Activated T-cell treated with anti-CD3 and anti-CD28 coated beads for 24 hours (primary cell): ENCODE measurements at places on chromosomes 1 and 21.

DNA sequence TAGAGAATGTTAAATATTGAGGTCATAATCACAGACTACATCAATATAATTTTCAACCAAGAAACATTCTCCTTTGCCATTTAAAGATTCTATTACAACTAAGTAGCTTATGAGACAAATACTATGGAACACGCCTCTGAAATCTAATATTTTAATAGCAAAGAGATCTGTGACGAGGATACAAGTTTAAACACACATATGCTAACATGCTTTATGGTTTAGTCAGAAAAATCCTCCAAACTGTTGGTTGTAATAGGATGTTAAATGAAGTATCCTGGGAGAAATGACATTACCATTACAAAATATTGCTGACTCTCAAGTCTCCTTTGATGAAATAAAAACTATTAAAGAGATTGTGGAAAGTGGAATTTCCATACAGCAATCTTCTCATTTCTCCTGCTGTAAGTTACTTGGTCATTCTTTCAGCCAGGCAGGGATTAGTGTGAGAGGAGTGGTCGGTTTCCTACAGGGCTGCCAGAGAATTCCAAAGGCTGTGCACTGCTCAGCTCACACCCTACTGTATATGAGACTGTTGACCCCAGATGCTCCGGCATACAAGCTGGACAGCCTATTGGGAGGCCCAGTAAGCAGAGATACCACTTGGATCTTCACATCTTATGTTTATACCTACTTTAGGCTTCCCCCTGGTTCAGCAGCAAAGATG lies 26.6 kb downstream of the SCYL3 start:
- DNase-seq = no peak

GRCh38 chr1:23889074-23889473 lies 21.0 kb upstream of the FUCA1 start:
- DNase-seq = no peak

GRCh38 chr1:174000371-174000770 lies 21.8 kb downstream of the RC3H1 start:
- no peak for DNase-seq

DNA sequence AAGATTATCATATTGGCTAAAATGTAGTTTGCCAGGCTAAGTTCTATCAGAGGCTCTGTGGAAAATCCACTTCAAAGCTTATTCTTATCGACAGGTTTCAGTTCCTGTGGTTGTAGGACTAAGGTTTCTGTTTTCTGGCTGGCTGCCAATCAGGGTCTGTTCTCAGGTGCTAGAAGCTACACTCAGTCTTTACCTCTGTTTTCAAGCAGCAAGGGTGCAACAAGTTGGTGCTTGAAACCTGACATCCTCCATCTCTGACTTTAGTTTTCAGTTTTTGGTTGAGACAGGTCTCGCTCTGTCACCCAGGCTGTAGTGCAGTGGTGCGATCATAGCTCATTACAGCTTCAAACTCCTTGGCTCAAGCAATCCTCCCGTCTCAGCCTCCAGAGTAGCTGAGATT lies 15.3 kb upstream of the TMCO2 start:
- DNase-seq = peak; percentile 44

- peak; percentile 44 for DNase-seq
Observed at GRCh38 chr1:67166196-67166595, at the start of gene IL23R. Gene IL23R, plus strand, starts transcription at chr1:67166454. Its CDS starts 1,667 bp downstream, at chr1:67168121.

GRCh38 chr1:199682081-199682480 lies 345.4 kb upstream of the NR5A2 start:
- no peak for DNase-seq

GRCh38 chr1:162667381-162668080 lies 35.3 kb downstream of the DDR2 start:
- no peak for DNase-seq

GRCh38 chr1:243459059-243459458 lies 203.2 kb downstream of the SDCCAG8 start:
- DNase-seq = no peak

- DNase-seq = no peak
Observed at GRCh38 chr21:35520302-35520701, 471.2 kb upstream of the RUNX1 start.

DNA sequence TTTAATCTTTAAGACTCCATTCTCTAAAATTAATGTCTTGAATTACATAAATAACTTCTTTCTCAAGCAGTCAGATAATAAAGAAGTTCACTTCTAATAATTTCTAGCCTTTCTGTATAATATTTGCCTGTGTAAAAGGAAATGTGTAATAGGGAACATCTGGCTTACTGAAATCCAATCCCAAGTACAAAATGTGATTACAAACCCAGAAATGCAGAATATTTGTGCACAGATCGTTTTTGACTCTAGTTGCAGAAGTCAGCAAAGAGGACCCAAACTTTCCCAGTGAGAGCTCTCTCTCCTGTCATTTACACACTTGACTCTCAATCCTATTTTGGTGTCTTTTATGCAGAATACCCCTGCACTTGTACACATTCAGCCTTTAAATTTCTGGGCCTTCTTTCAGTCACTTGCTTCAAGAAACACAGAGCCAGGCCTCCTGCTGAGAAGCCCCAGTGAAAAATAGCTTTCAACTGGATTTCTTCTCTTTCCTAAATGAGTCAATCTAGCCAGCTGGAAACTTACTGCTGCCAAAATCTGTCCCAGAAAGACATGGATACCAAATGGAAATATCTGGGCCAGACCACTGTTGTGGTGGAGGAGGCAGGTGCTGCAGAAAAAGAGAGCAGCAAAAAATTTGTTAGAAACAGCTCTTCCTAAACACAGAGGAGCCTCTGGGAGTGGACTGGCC lies 68.5 kb upstream of the ADAM30 start:
- no peak for DNase-seq

DNA sequence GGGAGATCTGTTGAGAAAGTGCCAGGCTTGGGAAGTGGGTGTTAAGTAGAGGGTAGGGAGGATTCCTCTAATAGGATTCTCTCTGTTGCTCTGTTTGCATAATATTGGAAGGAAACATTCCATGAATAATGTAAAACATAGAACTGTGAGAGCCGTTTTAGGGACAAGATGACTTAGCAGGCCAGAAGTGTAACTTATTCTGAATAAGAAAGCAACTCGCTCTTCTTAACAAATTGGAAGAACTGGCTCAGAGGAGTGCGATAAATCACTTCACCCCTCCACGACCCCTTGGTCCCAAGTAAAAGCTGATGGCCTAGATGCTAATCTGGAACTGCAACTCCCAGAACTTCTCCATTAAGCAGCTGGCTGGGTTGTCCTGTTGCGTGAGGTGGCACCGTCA lies 19.1 kb downstream of the SIM2 start:
- DNase-seq = no peak

- no peak for DNase-seq
Observed at GRCh38 chr1:216045400-216045799, 377.8 kb downstream of the USH2A start.

DNA sequence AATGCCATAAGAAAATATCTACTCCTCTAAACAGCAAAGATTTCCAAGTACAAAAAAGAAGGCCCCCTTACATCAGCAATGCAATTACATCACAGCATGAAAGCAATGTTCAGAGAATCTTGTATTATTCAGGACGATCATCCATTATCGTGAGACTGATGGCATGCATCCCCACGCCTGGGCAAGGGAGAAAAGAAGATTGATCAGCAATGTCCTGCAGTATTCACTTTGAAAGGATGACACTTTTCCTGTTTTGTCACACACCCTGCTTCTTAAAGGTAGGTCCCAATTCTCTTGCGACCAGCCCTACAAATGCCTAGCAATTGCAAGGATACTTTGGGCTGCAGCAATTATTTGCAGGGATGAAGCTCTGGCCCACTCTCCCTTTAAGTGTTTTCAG lies 108.7 kb downstream of the TOMM20 start:
- DNase-seq = no peak

- DNase-seq = no peak
Observed at GRCh38 chr1:44300852-44301251, 54.2 kb downstream of the ERI3 start.

- peak; percentile 47 for DNase-seq
Observed at GRCh38 chr1:212699625-212700222, at the start of gene BATF3. Gene BATF3, minus strand, starts transcription at chr1:212699840. Its CDS starts 78 bp downstream, at chr1:212699762.

DNA sequence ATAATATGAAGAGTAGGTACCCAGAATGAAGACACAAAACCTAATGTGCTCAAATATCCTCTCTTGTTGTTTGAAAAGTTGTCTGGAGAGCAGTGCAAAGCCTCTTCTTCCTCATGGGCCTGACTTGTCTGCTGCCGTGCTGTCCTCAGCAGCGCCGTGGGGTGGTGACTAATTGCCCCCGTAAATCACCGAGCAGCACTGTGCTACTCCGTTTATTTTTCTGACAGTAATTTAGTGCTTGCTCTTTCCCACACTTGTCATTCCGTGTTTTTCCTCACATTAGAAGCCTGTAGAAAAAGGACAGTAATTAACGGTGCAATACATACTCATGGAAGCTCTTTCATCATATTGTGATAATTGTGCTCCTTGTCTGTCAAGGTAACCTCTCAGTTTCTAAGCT lies 114.8 kb upstream of the BARHL2 start:
- no peak for DNase-seq

DNA sequence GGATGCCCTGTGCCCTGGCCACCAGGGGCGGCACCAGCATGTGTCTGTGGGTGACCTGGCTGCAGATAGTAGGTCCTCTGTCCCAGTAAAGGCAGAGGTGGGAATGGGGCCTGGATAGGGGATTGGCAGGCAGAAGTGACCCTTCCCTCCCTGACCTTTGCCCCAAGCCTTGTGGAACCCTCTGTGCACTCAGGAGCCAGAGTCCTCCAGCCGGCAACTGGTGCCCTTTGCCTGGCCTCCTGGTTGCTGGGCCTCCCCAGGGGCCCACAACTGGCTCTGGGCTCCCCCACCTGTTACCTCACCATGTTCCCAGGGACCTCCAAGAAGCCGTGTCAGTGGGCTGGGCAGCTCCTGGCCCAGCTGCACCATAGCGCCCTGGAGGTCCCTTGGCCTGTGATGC lies 10.0 kb downstream of the PLCH2 start:
- no peak for DNase-seq

- DNase-seq = no peak
Observed at GRCh38 chr1:35431173-35431599, 126.0 kb downstream of the KIAA0319L start.

DNA sequence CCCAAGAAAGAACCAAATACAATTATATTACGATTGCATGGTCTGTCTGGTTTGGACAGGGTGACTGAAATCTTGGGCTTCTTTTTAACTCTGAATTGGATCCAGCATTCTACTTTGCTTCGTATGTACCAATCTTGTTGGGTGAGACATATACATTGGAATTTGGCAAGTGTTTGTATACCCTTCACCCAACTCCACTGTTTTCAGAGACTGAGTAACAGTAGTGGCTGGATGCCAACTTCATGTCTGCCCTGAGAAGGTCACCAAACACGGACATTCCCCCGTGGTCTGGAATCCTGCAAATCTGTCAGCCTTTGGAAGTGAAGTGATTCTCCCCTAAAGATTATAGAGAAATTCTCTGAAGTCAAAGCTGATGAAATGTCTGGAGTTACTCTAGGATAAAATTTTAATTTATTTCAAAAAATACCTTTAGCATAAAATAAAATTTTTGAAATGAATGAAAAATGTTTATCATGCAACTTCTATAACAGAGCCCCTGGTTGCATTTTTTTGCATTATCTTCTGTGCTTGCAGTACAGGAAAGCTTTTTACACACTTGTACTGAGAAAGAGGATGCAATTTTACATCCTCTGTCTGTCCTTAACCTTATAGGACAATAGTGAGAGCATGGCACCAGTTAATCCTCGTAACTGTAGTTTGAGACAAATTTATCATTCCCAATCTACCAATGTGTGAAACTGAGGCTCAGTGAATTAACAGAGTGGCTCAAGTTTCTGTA lies 201.8 kb downstream of the DISC1 start:
- DNase-seq = no peak

DNA sequence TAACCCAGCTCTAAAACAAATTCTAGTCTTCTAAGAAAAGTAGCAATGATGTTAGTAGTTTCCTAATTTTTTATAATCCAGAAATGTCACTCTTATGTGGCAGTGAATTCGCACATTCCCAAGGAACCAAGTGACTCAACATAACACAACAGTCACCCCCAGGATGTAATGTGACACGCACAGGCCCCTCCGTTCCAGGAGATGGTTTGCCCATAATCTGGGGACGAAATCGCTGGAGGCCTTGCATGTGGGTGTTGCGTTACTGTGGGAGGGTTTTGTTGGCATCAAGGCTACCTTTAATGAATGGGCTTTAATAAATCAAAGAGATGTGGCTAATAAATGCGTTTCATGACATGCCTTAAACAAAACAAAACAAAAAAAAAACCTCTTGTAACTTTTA lies 50.9 kb downstream of the EVA1C start:
- DNase-seq = no peak

- DNase-seq = no peak
Observed at GRCh38 chr1:92820551-92820950, 11.3 kb upstream of the RPL5 start.

DNA sequence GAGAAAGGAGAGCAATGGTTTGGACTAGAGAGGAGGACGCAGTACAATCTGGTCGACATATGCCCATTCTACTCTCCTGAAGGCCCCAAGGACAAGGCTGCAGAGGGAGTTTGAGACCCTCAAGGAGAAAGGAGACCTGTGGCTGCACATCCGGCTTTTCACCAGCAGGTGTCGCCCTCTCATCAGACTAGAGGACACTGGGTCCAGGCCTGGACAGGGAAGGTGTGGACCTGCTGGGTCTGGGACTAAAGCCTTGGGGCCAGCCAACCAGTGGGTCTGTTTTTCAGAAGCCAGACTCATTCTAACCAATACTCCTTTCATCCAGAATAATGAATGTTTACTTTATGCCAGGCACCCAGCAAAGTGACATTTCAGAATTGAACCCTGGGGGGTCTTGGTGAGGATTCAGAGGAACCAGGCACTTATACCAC lies 5.0 kb downstream of the SRARP start:
- DNase-seq = peak; percentile 66

GRCh38 chr21:45451091-45451740 lies 46.3 kb downstream of the COL18A1 start:
- no peak for DNase-seq

- DNase-seq = no peak
Observed at GRCh38 chr1:64246294-64246917, 43.0 kb downstream of the UBE2U start.

DNA sequence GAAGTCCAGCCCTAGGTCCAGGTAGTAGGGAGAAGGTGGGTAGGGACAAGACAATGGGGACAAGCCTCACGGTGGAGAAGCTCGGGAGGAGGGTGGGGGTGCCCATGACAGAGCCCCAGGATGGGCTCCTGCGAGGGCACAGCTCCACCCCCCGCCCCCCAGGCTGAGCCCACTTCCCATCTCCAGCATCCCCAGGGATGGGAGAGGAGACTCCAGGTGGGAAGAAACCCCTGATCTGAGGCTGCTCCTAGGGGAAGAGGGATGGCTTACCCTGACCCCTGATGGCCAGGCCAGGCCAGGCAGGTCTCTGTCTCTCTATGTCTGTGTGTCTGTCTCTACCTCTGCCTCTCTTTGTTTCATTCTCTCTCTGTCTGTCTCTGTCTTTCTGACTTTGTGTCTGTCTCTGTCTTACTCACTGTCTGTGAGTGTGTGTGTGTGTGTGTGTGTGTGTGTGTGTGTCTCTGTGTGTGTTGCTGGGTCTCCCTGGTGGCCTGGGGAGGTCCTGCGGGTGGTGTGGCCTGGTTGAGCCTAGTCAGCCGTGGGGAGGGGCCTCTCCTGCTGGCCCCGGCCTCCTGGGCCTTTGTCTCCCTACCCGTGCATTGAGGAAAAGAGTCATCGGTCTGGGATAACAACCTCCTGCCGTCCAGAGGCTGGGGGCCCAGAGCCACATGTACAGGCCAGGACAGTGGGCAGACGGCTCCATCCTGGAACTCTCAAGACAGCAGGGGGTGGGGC lies 45.7 kb downstream of the WNT9A start:
- DNase-seq = no peak

- DNase-seq = no peak
Observed at GRCh38 chr1:178819123-178819522, 51.8 kb downstream of the ANGPTL1 start.

- no peak for DNase-seq
Observed at GRCh38 chr1:40079774-40080400, 17.2 kb downstream of the PPT1 start.
